ENCODE measurements at places on chromosomes 1 and 21.

DNA sequence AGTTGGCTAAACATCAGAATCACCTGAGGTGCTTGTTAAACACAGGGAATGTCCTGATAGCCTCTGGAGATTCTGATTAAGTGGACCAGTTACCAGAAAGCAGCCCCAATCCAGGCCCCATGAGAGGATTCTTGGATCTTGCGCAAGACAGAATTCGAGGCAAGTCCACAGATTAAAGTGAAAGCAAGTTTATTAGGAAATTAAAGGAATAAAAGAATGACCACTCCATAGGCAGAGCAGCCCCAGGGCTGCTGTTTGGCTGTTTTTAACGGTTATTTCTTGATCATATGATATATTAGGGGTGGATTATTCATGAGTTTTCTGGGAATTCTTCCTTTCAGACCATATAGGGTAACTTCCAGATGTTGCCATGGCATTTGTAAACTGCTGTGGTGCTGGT is 176.2 kb downstream of the ROR1 start:
- DNase-seq, result no peak

- no peak for DNase-seq
These were observed 134.3 kb upstream of the ZBTB40 start for GRCh38 chr1:22317231-22317919.

GRCh38 chr1:89260566-89261255 is 11.9 kb downstream of the GBP5 start:
- DNase-seq, result no peak

GRCh38 chr1:171683870-171684269 is 31.4 kb upstream of the MYOC start:
- DNase-seq, result no peak

GRCh38 chr1:244919320-244920282 is 55.3 kb upstream of the HNRNPU start:
- no peak for DNase-seq

- no peak for DNase-seq
These were observed 169.7 kb downstream of the TRIM33 start for GRCh38 chr1:114341299-114341698.

GRCh38 chr1:11913291-11913690 is 12.9 kb downstream of the KIAA2013 start:
- DNase-seq, result no peak

All from left renal pelvis (tissue), 4 donors.